Femur (tissue), 1 donor: ENCODE measurements at places on chromosomes 2 and 18.
A peak's percentile ranks its signal among the peaks of the same experiment; 100 is the strongest.

- DNase-seq: no peak
Measured at GRCh38 chr2:46748735-46749531, 166.7 kb downstream of the MCFD2 start.

- peak; percentile 53 for DNase-seq
Measured at GRCh38 chr2:242031481-242032019, 162.0 kb downstream of the RTP5 start.

DNA sequence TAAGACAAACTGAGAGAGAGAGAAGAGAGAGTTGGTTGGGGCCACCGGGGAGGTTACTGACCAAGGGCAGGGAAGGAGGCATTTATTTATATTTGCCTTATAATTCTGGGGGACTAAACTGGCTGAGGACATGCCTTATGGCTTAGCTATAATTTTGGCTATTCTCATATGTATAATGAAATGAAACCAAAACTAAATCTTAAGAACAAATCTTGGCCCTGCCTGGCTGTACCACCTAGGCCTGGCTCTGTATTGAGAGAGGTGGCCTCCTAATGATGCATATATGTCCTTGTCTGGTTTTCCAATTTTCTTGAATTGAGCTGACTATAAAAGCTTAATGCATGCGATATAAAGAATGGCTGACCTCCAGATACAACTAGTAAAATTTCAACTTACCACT, 3.5 kb upstream of the PPP1CB start:
- no peak for DNase-seq

DNA sequence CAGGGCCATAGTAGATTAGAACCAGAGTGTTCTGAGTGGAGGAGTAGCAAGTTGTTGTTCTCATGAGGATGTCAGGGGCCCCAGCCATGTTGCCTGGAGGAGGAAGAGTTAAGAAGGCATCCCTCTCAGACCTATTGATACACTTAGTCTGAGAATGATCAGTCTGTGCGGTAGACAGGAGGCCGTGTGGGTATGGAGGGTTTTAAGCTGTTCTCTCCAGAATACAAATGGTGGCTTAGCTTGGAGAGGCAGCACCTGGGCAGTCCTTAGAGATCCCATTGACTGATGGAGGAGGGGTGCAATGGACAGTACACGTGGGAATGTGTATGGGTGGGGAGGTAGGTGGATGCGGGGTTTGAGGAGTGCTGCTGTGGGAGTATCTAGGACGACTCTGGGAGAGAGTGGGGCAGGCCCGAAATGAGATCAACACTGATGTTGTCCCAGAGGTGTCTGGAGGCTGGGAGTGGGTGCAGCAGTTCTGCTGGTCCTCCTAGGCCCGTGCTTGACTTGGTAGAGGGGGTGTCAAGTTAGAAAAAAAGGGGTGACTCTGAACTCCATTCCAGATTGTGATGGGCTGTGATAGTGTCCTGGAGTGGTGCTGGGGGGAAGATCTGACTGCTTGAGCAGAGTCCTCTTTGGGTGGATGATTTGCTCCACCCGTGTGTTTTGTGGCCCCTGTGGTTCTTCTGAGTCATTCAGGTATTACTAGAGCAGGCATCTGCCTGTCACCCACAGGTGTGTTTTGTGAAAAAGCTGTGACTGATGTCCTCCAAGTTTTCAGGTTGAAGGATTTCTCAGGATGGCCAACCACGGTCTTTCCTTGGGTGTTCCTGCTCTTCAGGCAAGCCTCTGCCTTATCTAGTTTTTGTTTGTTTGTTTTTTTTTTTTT, 44.7 kb downstream of the C2orf42 start:
- DNase-seq: no peak

DNA sequence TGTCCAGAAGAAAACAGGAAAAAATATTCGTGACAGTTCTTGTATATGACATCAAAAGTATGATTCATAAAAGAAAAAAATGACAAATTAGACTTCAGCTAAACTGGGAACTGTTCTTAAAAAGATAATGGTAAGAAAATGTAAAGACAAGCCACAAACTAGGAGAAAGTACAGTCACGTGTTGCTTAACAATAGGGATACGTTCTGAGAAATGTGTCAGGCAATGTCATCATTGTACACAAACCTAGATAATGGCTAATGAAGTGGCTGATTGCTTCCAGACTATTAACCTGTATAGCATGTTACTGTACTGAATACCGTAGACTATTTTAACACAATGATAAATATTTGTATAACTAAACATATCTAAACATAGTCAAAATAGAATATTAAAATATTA, 35.9 kb upstream of the CTIF start:
- no peak for DNase-seq

DNA sequence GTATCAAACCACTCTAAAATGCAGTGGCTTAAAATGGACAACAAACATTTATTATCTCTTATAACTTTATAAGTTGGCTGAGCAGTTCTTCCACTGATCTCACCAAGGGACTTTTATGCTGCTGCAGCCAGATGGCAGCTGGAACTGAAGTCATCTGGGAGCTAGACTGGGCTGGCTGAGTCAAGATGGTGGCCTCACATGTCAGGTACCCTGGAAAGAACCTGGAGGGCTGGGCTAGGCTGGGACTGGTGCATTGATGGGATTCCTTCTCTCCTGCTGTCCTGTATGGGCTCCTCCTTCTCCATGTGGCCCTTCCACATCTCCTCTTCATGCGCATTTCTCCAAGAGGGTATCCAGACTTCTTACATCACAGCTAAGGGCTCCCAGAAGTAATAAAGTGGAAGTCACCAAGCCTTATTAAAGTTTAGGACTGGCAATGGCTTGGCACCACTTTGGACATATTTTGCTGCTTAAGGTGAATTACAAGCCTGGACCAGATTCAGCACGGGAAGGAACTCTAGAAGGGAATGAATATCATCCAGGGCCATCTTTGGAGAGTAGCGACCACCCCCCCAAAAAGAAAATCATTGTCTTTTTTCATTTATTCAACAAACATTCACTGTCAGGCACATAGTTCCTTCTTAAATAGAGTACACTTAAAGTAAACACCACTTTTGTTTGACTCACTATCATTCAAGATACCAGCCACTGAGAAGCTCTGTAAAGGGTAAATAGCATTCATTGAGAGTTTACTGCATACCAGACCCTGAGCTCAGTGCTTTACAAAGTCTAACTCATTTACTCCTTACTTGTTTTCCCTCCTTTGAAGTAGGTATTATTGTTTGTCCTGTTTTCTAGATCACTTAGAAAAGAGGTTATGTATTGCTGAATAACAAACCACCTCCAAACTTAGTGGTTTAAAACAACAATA, 138.0 kb downstream of the ZFP36L2 start:
- no peak for DNase-seq

DNA sequence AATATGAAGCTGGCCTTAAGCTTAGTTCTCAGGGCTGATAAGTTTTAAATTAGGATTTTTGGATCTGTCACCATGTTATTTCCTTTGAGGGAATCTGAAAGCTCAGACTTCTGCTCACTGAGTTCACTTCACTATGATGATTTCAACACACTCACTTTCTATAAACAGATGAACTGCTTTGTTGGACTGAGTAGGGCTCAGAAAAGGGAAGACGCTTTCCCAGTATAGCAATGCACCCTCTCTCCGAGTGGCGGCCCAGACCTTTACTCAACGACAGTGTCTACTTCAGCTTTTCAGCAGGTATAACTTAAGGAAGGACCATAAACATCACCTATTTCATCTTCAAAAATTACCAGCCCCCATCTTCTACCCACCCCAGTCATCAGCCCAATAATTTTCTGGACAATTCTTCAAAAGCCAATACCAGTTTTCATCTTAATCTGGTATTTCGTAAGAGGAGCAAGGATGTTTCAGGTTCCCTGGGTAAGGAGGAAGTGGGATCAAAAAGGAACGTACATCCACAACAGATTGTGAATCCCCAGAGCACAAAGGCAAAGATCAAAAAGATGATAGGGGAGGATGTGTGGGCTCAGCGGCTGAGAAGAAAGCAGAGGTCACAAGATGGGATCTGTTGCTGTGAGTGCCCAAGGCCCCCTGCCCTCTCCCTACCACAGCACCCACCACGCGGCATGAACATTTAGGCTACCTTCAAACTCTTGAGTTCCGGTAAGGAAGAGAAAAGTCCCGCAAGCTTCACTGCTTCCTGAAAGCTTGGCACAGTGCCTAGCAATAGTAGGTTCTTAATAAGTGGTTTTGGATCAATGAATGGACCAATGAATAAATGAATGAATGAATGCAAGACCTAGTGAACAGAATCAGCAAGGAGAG, 41.9 kb downstream of the LPIN2 start:
- no peak for DNase-seq

GRCh38 chr2:74017223-74017622, 32.5 kb downstream of the TET3 start:
- DNase-seq: no peak

- no peak for DNase-seq
Measured at GRCh38 chr2:139214801-139215200, 434.6 kb upstream of the NXPH2 start.

DNA sequence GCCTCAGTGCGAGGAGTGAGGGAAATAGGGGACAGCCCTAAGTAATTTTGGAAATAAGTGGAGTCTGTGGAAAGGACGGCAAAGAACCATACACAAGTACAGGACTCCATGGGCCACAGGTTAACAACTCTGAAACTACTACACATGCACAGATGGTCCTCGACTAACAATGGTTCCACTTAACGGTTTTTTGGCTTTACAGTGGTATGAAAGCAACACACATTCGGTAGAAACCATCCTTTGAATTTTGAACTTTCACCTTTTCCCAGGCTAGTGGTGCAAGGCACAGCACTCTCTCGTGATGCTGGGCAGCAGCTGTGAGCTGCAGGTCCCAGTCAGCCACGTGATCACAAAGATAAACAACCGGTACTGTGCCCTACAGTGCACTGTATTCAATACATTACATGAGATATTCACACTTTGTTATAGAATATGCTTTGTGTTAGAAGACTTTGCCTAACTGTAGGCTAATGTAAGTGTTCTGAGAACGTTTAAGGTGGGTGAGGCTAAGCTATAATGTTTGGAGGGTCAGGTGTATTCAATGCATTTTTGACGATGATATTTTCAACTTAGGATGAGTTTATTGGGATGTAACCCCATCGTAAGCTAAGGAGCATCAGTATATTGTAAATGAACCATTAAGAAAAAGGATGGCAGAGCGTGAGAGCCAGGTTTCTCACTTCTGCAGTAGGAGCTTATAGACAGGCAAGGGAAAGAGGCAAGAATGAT, 44.6 kb downstream of the TBC1D8 start:
- DNase-seq: no peak

DNA sequence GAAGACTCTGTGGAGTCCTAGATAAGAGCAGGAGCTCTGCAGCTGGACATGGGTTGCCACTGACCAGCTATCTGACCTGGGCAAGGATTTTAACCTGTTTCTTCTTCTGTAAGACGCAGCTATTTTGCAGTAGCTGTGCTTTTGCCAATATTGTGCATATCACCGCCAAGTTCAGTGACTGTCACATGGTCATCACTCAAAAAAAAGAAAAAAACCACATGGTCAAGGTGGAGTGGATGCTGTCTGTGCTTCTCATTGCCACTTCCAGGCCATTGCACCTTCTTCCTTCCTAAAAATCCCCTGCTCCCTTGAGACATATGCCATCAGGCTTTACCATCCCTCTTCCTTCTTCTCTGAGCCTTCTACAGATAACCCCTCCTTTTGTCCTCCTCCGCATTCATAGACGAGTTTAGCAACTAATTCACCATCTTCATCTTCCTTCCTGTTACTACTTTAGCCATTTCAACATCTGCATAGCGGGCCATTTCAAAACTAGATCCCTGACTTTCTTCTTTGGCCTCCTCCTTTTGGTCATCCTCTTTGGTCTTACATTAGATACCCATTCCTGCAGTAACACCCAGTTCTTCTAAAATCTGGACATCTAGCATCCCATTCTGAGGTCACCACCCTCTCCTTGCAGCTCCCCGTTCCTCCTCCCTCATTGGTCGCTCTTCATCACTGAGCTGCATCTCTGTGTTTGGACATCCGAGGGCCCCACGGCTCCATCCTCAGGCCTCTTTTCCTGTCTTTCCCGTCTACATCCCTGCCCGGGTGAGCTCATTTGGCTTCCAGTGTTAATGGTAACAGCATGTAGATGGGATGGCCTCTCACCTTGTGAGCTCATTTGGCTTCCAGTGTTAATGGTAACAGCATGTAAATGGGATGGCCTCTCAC, 17.8 kb downstream of the RNF144A start:
- DNase-seq: peak; percentile 10

GRCh38 chr2:1153920-1154319, 203.3 kb downstream of the SNTG2 start:
- DNase-seq: peak; percentile 80

- peak; percentile 57 for DNase-seq
Measured at GRCh38 chr2:174014699-174015070, 49.5 kb upstream of the SP3 start.

DNA sequence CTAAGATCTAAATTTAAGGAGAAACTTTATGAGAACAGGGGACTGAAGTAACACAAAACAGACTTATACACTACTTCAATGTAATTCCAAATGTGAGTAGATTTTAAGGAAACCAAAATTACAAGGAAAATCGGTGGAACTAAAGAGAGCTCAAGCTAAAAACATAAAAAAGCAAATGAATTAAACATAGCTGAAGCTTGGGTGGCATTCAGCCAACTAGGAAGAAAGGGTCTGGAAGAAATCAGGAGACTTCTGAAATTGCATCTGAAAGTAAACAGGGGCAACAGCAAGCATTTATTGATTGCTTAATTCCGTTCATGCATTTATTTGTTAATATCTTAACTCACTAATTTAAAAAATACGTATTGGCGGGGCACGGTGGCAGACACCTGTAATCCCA, 727.3 kb upstream of the PKDCC start:
- no peak for DNase-seq

DNA sequence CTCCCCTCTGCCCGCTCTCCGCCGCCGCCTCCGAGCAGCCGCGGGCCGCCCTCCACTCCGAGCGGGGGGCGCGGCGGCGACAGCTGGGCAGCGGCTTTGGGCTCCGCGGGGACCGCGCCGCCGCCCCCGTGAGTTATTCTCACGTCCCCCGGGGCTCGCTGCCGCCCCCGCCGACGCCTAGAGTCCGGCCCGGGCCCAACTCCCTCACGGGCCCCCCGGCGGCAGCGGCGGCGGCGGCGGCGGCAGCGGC, 645 bp downstream of the MIB1 start:
- DNase-seq: no peak

GRCh38 chr2:238689871-238690389, 158.0 kb upstream of the TWIST2 start:
- no peak for DNase-seq

- no peak for DNase-seq
Measured at GRCh38 chr2:9057939-9058761, 54.7 kb upstream of the MBOAT2 start.

GRCh38 chr2:231361701-231362554, 33.6 kb upstream of the B3GNT7 start:
- no peak for DNase-seq

GRCh38 chr2:132671151-132671835, 1.3 kb upstream of the LYPD1 start:
- peak; percentile 23 for DNase-seq

- DNase-seq: no peak
Measured at GRCh38 chr18:74242438-74243096, 49.2 kb downstream of the CYB5A start.

DNA sequence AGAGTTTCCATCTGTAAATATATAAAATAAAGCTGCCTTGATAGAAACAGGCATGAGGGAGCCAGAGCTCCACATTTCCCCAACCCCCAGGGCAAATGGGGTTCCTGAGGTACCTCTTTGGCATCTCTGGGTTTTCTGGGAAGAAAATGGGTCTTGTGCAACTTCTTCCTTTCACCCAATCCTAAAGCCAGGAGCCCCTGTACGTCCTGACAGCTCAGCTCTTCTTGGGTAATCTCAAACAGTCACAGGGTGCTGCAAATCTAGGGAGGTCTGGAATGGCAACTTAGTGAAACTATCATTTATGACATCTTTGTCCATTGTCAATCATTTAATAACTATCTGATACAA, 36.6 kb upstream of the STAT1 start:
- no peak for DNase-seq

- DNase-seq: no peak
Measured at GRCh38 chr2:196747400-196747799, 52.1 kb downstream of the GTF3C3 start.
